ENCODE measurements at places on chromosomes 12 and 14.
A peak's percentile ranks its signal among the peaks of the same experiment; 100 is the strongest.

DNA sequence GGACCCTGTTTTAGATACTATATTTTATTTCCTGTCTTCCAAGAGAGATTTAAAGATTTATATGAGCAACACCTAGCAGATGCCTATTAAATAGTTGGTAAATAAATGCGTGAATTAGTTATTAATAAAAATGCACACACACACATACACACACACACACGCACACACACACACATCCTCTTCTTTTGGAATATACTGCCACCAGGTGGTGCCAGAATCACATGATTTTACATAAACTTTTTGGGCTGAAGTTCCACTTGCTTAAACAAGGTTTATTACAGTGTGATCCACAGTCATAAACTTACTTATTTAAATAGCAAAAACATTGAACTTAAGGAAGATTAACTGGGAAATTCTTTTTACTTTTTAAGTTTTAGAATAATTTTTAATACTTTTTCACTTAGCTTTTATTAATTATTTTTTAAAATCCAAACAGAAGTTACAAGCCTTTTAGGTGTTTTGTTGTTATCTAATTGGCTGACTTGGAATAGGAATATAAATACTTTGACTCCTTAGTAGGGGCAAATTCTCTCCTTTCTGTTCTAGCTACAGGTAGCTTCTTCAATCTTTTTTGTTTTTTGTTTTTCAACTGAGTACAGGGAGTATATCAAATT, 17.5 kb downstream of the RAD51B start:
- H3K4me3 ChIP-seq, result no peak overlapping the region
- DNase-seq, result peak; percentile 33
- H3K4me1 ChIP-seq, result no peaks in the 10 kb centered on the region
- H3K27me3 ChIP-seq, result no peaks in the 10 kb centered on the region
- no peak overlapping the region for H3K27ac ChIP-seq
- H3K36me3 ChIP-seq, result no peaks in the 10 kb centered on the region

DNA sequence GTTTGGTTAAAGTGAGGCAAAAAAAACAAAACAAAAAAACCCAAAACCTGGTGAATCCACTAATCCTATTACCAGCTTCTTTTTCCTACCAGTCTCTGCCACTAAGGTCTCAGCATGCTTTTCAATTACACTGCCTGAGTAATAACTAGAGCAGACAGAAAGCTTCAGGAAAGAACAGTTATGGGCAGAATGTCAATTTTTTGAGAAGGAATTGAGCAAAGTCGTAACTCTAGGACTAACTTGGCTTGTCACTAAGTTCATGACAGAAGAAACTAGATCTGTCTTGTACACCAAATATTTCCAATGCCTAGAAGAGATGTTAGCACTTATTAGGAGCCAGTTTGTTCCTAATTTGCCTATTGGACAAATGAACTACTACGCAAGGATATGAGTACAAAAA, 148.8 kb upstream of the CNOT2 start:
- no peaks in the 10 kb centered on the region for H3K27me3 ChIP-seq
- H3K4me1 ChIP-seq, result peaks cover 18% of the 10 kb centered on the region
- DNase-seq, result no peak
- H3K36me3 ChIP-seq, result no peaks in the 10 kb centered on the region
- H3K27ac ChIP-seq, result peak overlapping the region; percentile 62

DNA sequence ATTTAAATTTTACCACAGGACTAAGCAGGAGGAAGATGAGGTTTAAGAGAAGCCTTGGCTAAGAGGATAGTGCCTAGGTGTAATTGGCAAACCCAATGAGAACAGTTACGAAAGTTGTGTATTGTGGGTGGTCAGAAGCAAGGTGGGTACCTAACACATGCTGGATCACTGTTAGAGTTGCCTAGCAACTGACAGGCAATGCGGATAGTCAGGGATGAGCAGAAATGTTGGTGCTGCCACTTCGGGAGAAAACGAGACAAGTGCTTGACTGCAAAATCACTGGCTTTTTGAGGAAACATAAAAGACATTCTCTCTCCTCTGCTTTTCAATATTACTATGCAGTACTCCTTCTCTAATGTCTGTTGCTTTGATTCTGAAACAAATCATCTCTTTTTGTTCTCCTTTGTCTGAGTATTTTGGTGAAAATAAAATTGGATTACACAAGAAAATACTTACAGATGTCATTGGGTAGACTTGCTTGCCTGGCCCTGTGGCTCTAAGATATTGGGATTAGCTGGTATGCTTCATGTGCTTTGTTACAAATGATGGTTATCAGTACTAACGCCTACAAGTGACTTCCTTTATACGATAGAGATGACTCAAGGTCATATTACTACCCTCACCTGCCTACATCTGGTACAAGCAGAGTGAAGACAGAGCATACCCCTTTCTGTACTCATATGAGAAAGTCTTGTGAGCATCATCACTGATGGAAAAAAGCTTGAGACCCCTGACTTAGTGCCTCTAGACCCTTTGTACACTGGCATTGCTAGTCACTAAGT, 48.0 kb downstream of the TDP1 start:
- no peak overlapping the region for H3K4me3 ChIP-seq
- no peaks in the 10 kb centered on the region for H3K27me3 ChIP-seq
- no peak overlapping the region for H3K27ac ChIP-seq
- DNase-seq, result no peak

GRCh38 chr14:69316449-69317101, 56.6 kb downstream of the GALNT16 start:
- DNase-seq, result peak; percentile 48
- H3K4me3 ChIP-seq, result no peak overlapping the region
- peak overlapping the region; percentile 71 for H3K27ac ChIP-seq
- H3K4me1 ChIP-seq, result peaks cover 11% of the 10 kb centered on the region
- H3K36me3 ChIP-seq, result no peaks in the 10 kb centered on the region

DNA sequence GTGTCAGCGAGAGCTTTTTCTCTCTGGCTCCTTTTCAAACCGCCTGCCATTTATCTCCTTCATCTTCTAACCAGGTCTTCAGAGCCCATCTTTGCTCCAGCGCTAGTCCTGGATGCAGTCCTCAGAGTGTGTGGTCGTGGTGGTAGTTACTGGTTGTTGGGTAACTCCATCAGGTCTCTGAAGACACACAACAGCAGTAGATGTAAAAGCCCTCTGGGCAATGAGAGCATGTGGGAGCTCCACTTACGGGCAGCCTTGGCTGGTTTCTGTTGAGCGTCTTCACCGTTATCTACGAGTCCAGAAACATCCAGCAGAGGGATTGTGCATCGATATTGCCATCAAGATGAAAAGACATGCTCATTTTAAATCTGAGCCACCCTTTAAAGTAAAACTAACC, 61.2 kb downstream of the FBXL14 start:
- DNase-seq, result no peak
- H3K36me3 ChIP-seq, result no peaks in the 10 kb centered on the region
- no peak overlapping the region for H3K4me3 ChIP-seq

DNA sequence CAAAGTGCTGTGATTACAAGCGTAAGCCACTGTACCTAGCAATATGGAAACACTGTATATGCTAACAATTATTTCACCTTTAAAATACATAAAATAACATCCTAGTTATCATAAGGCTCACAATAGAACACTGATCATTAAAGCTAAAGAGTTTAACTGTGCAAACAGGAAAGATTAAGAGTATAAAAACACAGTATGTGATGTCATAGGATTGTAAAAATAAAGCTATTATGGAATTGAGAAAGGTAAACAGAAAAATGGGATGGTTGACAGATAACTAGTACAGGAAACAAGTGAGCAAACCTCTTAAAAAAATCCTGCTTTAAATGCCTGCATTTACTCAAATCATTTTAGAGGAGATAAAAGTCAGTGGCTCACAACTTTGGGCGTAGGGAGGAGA, 10.8 kb upstream of the IPO8 start:
- no peak overlapping the region for H3K27ac ChIP-seq
- peaks cover 11% of the 10 kb centered on the region for H3K36me3 ChIP-seq
- DNase-seq, result no peak
- H3K4me1 ChIP-seq, result no peaks in the 10 kb centered on the region
- H3K4me3 ChIP-seq, result no peak overlapping the region
